ENCODE measurements at places on chromosomes 5 and 9.

DNA sequence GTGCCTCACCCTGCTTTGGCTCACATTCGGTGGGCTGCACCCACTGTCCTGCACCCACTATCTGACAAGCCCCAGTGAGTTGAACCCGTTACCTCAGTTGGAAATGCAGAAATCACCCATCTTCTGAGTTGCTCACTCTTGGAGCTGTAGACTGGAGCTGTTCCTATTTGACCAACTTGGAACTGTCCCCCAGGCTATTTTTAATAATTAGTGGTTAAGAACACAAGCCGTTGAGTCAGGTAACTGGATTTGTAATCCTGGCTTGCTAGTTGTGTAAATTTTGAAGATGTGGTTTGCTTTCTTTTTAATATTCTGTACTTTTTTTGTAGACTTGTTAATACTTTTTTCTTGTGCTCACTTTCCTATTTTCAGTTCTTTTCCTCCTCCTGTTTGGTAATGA, 81.2 kb downstream of the CNTLN start:
- DNase-seq, result no peak

GRCh38 chr5:36407396-36407795, 105.7 kb upstream of the RANBP3L start:
- DNase-seq, result no peak

DNA sequence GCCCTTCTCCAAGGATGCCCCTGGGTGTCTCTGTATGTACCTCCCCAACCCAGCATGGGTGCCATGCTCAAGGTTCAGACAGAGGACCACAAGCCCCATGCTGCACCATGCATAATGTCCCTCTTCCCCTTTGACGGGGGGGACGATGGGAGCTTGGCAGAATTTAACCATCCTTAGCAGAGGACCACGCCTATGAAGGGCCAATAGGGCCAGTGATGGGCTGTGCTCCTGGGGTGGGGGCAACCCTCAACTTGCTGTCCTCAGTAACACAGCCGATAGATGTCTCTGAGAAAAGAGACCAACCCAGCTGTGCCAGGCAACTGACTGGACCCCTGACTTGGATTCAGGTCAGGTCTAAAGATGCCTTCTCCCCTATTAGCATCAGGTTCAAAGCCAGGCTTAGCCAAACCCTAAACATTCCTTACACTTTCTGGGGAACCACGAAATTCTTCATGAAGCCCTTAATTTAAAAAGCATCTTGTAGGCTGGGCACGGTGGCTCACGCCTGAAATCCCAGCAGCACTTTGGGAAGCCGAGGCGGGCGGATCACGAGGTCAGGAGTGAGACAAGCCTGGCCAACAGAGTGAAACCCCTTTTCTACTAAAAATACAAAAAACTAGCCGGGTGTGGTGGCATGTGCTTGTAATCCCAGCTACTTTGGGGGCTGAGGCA, 20.7 kb upstream of the JADE2 start:
- DNase-seq, result no peak

GRCh38 chr5:142754031-142754430, 16.1 kb upstream of the ARHGAP26 start:
- no peak for DNase-seq

- DNase-seq, result no peak
These were observed 49.9 kb downstream of the ITGA1 start for GRCh38 chr5:52837591-52838001.

GRCh38 chr5:126516133-126516532, 78.9 kb downstream of the ALDH7A1 start:
- DNase-seq, result no peak

DNA sequence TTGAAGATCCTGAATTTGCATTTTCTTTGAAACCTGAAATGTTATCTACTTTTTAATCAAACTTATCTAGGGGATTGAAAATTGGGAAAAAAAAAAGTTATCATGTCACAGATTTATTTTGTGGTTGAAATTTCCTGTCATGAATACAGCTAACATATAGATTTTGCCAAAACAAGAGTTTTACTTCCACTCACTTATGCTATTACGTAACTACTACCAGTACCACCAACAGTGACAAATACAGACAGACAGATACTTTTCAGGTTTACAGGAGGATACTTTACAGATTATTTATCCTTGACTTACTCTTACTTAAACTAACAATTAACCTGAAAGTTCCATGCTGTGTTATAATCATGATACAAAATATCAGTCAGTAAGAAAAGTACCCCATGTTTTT, 6.8 kb upstream of the MRPS30 start:
- DNase-seq, result no peak

Measured in small intestine (tissue), 16 donors.